ENCODE measurements at places on chromosomes 4 and X. TPM values are rescaled to one million over a fixed set of nuclear protein-coding genes. Genes with fewer than 3 reads are reported as not detected.

Gene NIPAL1
- 0.40 TPM for total RNA-seq

Gene USP46
- total RNA-seq: 10.9 TPM

Gene SCML2
- 3.4 TPM for total RNA-seq

Gene NDP
- not detected for total RNA-seq

Gene POU3F4
- total RNA-seq: not detected

Gene SULT1B1
- total RNA-seq: not detected

Gene RASGEF1B
- not detected for total RNA-seq

Gene TEX13C
- 0.21 TPM for total RNA-seq

Gene NDUFB11
- total RNA-seq: 157 TPM

Gene PDGFC
- 5.4 TPM for total RNA-seq

Gene UGT2B11
- total RNA-seq: not detected

Gene CYSLTR1
- not detected for total RNA-seq

Gene AWAT2
- not detected for total RNA-seq

Gene TLR1
- total RNA-seq: 5.5 TPM

Gene TMA16
- 32.5 TPM for total RNA-seq

Gene SHROOM3
- 0.88 TPM for total RNA-seq

Gene CNKSR2
- total RNA-seq: 3.0 TPM

Gene PPBP
- not detected for total RNA-seq

Gene CLTRN
- 0.85 TPM for total RNA-seq

Gene VSIG4
- not detected for total RNA-seq

Gene ANAPC4
- 29.6 TPM for total RNA-seq

Gene ZXDA
- total RNA-seq: 3.2 TPM

Gene SRPX2
- 1.6 TPM for total RNA-seq

Gene CT45A2
- total RNA-seq: not detected
